ENCODE measurements at places on chromosomes 13 and 19.
A peak's percentile ranks its signal among the peaks of the same experiment; 100 is the strongest.

GRCh38 chr13:101915331-101915730 lies 462.9 kb downstream of the ITGBL1 start:
- DNase-seq: no peak

DNA sequence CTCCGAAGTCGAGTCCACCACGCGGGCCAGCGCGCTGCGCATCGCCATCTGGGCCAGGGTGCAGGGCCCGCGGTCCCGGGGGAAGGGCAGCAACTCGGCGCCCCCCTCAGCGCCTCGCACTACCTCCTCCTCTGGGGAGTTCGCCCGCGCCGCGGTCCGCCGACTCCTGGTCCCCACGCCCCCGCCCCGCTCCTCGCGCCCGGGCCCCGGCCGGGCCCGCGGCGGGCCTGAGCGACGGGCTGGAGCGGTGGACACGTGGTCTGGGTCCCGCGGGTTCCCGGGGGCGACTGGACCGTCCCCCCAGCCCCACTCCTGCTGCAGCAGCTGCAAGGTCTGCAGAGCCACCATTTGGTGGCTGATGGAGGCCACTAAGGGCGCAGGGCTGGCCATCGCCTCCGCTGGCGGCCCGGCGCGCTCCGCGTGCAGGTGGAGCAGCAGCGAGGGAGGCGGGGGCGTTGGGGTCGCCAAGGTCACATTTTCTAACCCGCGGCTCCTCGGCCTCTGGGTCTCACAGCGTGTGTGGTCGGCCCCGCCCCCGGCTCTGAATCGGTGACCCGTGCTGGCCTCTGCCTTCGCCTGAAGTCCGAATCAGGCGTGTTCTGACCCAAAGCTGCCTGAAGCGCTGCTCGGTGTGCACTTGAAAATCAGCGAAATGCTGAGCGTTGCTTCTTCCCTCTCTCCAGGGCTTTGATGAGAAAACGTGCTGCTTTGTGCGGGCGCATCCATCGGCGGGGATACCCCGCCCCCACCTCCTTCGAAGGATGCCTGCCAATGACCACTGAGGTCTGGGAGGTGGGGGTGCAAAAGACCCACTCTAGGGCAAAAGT lies at the start of gene DLEU7:
TSS of gene DLEU7 (minus strand) at position 436 of the 827 bp plus-strand sequence. CDS start at position 390, 46 bp downstream.
- DNase-seq: no peak

DNA sequence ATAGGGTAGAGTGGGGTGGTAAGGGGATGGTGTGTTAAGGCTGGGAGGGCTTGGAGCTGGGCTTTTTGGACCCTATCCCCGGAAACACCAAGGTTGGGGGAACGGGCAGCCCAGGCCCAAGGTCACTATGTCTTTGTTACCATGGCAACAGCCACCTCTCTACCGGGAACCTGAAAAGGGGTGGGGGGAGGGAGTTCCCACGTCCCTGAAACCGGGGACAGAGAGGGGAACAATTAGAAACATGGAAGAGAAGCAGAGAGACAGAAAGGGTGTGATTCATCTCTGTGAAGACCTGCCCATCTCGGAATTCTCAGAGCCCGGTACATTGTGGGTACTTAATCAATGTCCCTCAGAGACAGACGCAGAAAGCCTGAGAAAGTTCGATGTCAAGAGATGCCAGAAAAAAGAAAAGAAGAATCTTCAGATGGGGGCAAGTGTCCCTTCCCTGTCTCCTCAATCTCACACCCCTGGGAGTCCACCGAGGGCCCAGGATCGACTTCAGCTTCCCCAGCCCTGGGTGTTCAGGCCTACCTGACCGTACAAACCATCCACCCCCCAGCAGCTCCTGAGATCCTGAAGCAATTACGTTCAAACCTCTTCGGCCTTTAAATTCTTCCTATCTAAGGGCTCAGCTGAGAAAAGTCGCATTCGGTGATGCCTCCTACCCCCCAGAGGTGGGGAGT lies 6.8 kb upstream of the LRFN1 start:
- DNase-seq: no peak

GRCh38 chr19:35136977-35137702 lies 1.5 kb upstream of the FXYD1 start:
- no peak for DNase-seq

DNA sequence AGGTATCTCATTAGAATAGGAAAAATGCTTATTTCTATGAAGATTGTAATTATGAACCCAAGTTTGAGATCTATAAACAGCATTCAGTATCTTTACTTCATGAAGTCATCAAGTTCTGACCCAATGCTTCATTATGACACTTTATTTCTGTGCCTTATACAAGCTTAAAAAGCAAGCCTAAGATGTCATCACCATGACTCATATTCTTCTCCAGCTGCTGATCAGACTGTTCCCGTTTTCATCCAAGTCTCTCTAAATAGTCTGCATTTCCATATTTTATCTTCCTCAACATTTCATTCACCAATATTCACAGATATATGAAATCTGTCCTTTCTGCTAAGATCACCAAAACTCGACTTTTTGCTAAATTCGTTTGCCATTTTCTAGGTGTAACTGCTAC lies 1247.2 kb upstream of the PRR20A start:
- no peak for DNase-seq

DNA sequence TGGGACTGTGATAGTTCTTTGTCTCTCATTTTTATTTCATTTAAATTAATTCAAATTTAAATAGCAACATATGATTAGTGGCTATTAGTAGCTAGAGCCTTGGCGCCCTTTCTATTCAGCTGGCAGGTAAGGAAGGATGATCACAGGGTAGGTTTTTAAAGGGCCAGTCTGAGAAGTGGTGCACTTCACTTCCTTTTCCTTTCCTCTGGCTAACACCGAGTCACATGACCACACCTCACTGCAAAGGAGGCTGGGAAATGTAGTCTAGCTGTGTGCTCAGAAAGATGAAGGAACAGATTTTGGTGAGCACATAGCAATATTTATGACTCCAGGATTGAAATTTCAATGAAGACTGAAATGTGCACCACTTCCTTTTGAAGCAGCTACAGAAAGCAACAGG lies 128.7 kb downstream of the TSHZ3 start:
- no peak for DNase-seq

- no peak for DNase-seq
Measured at GRCh38 chr19:8370176-8371010, 6.4 kb downstream of the ANGPTL4 start.

DNA sequence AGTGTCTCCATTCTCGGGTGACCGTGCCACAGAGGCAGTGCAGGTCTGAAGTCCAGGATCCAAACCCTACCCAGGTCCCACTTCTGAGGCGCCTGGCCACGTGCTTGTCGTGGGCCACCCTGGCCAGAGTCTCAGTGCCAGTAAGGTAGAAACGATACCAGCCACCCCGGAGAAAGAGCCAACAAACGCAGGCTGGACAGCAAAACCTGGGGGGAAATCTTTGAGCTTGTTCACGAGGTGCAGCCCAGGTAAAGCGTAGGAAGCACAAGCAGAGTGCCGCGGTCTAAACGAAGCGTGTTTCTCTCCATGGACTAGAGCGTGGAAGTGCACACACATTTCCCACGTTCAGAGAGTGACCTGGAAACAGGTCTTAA lies 95.6 kb downstream of the ATP11A start:
- no peak for DNase-seq

- DNase-seq: no peak
Measured at GRCh38 chr19:3397266-3398022, 31.1 kb downstream of the NFIC start.

- DNase-seq: no peak
Measured at GRCh38 chr13:44394658-44395057, 21.0 kb downstream of the SERP2 start.

DNA sequence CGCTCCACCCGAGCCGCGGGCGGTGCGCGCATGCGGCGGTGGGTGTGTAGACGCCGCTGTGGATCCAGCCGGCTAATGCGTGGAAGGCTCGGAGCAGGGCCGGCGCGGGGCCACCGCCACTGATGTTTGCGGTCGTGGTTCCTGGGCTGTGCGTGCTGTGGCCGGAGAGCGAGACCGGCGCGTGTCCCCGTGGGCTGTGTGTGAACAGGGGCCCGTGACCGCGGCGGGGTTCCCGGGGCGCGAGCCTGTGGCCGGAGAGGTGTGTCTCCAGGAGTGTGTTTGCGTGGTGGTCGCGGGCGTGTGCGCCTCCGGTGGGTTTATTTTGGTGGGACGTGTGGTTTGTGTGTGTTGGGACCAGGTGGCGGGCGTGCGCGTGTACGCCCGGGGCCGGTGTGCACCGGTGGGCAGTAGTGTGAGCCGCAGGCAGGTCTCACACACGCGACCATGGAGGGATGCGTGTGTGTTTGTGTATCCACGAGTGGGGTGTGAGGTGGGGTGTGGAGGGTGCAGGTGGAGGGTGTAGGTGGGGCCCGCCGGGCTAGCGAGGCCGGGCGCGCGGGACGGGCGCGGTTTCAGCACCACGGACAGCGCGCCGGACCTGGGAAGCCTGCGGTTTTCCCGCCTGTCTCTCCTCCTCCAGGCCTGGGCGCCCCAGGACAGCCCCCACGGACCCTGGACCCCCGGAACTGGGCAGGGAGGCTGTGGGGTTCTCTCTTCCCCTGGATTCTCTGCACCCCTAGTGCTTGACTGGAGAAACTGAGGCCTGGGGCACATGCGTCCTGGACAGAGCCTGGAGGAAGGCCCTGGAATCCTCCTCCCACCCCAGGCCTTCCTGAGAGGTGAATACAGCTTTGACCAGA lies 1.6 kb downstream of the HCN2 start:
- no peak for DNase-seq

DNA sequence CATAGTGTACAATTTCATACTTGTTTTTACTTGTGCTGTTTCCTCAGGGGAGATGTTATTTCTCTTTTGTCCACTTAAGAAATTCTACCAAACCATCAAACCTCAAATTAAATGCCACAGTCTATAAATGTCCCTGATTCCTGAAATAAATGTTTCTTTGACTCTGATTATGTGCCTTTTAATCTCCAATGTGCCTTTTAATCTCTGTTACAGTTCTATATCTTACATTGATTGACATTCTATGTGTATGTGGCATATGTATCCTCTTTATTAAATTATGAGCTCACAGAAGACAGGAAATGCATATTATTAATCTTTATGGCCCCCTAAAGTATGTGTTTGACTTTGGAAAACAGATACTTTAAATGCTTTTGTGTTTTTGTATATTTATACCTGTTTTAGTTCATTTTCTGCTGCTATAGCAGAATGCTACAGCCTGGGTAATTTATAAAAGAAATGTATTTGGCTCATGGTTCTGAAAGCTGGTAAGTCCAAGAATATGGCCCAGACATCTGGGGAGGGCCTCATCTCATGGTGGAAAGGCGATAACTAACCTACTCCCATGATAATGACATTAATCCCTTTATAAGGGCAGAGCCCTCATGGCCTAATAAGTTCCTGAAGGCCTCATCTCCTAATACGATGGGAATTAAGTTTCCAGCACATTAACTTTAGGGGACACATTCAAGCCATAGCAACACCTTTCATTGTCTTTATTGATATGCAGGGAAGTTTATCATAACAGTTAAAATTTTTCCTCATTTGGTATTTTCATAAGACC lies 403.9 kb downstream of the LIG4 start:
- DNase-seq: no peak

- peak; percentile 71 for DNase-seq
Measured at GRCh38 chr19:45882652-45883585, 3.0 kb downstream of the IRF2BP1 start.

- no peak for DNase-seq
Measured at GRCh38 chr19:38888876-38889275, 10.5 kb downstream of the SIRT2 start.

DNA sequence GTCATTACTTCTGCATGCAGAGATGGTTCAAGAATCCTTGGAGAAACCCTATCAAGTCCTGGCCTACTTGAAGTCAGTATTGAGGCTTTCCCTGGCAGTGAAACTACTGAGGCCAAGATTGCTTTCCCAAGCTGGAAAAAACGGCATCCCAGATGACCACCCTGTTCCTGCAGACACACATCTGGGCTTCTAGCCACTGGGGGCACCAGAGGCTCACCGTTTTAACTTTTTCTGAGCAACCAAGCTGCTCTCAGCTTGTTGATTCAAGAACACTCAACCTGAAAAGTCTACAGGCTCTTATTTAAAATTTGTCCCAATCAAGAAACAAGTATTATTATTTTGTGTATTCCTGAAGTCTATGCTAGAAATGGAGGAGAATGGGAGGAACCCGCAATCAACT lies 66.6 kb downstream of the SPRYD7 start:
- DNase-seq: no peak

DNA sequence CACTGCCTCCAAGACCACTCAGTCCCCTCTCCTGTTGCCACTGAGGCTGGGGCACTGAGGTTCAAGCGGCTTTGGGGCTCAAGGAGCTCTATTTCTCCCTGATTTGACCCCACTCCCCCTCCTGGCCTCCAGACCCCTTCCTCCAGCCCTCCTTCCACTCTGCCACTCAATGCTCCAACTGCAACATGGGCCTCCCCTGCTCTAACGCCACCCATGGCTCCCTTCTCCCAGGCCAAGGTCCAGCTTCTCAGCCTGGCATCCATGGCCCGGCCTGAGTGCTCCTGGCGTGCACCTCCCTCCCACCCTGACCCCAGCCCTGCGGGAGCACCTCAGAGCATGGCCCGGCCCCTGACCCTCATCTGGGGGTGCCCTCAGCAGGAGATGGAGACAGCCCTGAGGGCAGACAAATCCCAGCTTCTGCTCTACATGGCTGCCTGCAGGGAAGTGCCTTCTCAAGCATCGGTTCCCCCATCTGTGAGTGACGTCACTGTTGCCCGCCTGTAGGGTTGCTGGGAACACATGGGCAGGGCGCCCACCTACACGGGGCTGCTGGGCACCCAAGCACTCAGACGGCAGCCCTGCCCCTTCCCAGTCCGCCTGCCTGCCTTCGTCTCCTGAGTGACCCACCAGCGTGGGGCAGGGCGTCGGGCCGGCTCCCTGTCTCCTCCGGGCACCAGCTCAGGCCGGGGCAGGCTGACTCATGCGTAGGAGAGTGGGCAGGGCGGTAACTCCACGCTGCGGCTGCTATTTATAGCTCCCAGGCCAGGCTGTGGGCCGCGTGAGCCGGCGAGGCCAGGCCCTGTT lies 1.6 kb upstream of the DIRAS1 start:
- no peak for DNase-seq

- DNase-seq: no peak
Measured at GRCh38 chr19:34676697-34677385, at the start of gene SCGB2B2. Gene SCGB2B2, minus strand, starts transcription at chr19:34677159. Its CDS starts 82,596 bp downstream, at chr19:34594563.

DNA sequence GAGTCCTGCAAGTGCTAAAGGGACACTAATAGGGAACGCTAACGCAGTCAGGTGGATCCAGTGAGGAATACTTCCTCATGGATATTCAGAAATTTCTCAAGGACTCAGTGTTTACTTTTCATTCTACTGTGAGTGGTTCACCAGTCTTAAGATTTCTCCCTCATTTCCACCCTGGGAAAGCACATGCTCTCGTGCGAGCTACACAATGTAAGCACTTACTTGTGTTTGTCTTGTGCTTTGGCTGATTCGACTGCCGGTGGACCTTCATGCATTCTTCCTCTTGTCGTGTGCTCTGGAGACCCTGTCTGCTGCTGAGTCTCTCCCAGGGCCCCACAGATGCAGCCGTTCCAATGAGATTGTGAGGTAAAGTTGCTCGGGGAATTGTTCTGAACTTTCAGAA lies 180.1 kb downstream of the NUFIP1 start:
- no peak for DNase-seq

- no peak for DNase-seq
Measured at GRCh38 chr13:41702540-41702939, 245.2 kb downstream of the RGCC start.

DNA sequence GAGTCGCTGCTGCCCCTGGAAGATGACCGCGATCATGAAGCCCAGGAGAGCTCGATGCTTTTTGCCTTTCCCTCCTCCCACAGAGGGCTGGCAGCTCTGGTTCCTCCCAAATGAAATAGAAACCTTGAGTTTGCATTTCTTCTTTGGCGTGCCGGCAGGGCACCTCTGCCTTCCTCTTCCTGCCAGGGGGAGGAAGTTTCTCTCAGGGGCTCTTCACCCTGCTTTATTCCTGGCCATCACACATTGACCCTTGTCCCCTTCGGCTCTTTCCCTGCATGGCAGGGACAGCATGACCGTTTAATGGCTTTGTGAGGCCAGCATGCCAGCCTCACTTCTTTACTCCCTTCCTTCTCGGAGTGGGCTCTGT lies 47.9 kb downstream of the ACTN4 start:
- no peak for DNase-seq
